ENCODE measurements at places on chromosomes 1 and 21.

- DNase-seq = no peak
These were observed 8.3 kb upstream of the KIAA0040 start for GRCh38 chr1:175200678-175201521.

DNA sequence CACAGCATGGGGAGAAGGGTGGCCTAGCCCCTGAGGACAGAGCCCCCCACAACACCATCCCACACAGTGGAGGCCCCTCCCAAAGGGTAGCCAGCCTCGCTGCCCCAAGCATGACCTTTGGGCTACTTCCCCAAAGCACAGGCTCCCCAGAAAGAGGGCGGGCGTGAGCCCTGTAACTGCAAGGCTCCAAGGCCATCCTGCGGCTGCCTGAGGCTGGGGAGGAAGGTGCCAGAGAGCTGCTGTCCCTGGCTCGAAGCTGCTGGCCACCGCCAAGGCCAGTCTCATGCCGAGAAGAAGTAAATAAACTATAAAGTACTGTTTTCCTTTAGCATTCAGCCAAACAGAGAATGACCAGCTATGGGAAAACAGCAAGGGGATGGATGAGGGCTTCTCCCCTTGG, 27.5 kb downstream of the UBASH3A start:
- no peak for DNase-seq

DNA sequence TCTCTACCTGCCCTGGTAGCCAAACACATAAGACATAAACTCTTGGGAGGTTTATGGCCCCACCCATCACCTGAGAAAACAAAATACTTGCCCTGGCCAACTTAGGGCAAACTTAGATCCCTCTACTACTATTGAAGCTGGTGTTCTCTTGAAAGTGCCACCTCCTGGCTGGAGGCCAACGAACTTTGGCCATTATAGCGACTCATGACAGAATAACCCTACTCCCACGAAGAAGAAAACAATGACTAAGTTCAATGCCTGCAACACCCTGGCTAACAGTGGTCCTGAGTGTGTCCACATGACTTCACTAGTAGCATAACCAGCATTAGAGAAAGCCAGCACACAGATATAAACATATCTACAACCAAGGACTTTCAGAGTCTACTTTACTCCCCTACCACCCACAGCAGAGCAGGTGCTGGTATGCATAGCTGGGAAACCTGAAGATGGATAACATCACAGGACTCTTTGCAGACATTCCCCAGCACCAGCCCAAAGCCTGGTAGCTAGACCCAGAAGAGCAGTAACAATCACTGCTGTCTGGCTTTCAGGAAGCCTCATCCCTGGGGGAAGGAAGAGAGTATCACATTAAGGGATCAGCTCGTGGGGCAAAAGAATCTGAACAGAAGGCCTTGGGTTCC, 81.0 kb downstream of the SLC30A10 start:
- DNase-seq = no peak

DNA sequence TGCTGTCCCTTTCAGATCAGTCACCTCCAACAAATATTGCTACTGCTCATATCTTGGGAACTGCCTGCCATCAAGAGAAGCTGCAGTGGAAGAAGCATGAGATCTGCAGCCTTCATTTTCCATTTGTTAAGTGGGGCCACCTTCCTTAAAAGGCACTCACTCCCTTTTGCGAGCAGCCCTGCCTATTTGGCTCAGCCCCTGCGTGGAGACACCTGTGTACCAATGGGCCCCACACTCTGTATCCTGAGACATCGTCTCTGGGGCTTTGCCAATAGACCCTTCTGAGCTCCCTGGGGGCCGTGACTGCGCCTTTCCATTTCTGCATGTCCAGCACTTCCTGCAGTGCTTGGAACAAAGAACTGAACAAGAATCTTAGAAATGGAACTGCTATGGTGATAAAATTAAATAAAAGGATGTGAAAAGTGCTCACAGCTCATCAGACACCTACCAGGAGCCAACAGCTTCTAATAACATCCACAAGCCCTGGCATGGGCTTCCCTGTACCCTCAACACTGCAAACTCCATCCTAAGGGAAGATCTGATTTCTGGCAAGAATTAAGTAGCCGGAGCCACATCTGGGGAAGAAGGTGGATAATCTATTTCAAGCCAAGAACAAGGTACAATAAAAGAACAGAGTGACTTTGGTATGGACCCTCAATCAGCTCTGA, 36.7 kb downstream of the PARP1 start:
- DNase-seq = no peak

GRCh38 chr1:236011641-236012040, 53.2 kb downstream of the NID1 start:
- no peak for DNase-seq

DNA sequence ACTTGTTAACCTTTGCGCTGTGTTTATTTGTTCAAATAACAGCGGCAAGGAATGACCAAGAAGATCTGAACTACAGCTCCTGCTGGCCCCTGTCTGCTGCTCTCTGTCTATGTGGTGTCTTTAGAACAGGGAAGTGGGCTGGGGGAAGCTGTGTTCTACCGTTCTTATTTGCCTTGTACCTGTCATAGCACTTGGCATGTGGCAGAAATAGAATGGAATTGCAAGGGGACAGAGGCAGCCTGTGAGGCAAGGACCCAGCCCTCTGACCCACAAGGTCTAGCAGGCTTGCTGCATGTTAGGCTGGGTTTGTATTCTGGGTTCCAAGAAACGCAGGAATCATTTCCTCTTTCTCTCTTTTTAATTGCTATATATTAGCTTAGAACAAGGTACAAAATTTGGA, 20.7 kb downstream of the HMGCS2 start:
- no peak for DNase-seq

DNA sequence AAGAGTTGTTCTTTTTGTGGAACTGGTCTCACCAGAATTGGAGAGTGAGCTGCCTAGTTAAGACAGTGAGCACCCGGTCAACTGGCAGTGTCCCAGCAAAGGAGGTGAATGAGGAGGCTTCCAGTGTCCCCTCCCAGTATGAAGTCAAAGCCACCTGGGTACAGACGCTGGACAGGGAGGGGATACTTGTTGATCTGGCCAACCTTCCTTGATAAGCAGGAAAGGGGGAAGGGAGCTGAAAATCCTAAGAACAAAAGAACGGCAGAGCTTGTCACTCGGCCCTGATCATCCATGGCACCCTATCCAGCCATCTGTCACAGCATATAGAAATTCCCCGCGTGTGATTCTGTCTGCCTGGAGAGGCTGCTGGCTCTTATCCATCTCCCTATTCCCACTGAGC, 91.5 kb downstream of the SSBP3 start:
- DNase-seq = no peak

DNA sequence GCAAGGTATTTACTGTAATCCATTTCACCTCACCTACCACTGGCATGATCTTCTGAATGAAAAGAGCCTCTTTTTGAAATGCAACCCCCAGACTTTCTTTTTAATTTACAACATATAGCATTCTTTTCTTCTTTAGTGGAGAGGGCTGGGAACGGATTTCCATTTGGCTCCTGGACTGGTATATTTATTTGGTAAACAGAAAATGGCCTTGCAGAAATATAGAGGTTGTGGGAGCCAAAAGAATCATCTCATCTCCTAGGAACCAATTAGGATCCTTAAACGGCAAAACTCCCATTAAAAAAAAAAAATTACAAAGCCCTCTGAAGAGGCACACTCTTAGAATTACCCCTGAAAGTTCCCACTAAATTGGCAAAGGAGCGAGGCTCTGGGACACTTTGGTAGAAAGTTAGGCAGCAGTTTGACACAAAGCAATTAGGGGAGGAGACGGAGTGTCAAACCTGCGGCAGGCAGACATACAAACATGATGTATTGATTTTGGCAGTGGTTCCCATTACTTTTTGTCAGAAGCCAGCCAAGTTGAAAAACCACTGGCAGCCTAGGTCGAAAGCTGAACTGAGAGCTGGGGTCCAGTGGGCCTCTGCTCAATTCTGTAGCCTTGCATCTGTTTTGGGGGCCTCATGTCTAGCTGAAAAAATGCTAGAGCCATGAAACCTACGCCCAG, 135.1 kb upstream of the MAGI3 start:
- no peak for DNase-seq

GRCh38 chr1:180255536-180256340, 25.7 kb downstream of the LHX4 start:
- DNase-seq = peak; percentile 51

DNA sequence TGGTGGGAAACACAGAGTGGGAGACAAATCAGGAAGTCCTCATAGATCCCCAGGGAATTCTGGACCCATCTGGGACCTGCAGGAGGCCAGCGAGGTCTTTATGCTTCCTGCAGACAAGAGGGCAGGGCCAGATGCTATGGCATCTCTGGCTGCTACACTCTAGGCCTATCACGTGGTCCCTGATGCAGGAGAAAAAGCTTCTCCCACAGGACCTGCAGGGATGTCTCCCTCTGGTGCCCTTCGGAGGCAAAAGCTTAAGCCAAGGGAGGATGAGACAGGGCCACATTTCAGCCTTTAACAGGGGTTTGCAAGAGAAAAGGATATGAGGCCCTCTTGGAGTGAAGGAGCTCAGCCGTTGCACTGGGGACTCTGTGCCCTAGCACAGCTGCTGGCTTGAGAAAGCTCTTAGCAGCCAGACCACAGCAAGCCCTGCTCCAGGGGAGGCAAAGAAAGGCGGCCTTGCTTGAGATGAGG, 243.0 kb downstream of the C1orf94 start:
- no peak for DNase-seq

DNA sequence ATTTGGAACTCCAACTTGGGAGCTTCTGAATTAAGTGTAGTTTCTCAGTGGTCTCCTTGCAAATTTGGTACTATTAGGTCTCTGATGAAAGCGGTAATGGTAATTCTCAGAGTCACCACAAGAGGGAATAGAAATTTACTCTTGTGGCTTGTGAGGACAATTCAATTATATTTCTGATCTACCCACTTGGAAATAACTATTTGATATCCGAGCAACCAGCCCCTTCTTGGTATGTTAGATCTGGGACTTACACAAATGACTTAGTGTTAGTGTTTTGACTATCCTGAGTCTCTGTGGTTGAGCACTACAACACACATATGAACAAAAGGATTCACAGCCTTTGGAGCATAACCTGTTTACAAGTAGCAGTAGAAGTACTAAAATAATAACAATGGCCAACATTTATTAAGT, 68.1 kb downstream of the RPS6KA1 start:
- DNase-seq = no peak

DNA sequence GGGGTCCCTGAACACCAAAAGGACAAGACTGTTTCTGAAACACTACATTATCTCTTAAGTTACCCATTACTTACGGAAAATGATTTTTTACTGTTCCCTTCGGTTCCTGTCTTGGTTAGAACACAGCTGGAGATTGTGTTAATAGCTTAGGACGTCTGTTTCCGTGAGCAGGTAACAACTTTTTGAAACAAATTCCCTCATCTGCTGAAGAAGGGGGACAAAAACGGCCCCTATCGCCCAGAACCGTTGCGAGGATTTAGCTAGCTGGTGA, 67.8 kb downstream of the SLC35A3 start:
- no peak for DNase-seq

- DNase-seq = no peak
These were observed 543.2 kb upstream of the CAMK1G start for GRCh38 chr1:209040351-209040750.

DNA sequence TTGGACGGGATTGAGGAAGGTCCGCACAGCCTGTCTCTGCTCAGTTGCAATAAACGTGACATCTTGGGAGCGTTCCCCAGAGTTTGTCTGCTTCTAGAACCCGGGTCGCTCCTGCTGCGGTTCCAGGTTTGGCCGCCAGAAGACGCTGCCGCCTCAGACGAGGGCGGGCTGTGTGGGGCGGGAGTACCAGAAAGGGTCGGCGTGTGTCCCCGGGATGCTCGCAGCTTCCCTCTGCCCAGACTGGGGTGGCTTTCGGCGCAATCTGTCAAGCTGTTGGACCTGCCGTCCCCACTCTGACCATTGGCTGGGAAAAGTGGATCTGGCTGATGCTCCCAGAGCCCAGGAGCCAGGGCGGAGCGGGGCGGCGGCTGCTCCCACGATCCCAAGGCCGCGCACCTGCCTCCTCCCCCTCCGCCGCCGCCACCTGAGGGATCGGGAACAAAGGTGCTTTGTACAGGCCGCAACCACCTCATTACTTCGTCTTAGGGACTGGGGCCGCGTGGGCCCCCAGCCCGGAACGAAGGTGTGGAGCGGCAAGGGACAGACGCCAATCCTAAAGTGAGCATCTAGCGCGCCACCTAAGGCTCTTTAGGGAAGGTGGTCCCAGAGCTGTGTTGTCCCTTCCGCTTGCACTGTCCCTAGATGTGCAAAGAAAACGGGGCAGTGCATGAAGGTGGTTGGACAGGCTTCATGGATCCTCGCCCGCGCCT, 683 bp upstream of the EFNA4 start:
- no peak for DNase-seq

- DNase-seq = no peak
These were observed 118.0 kb upstream of the MARK1 start for GRCh38 chr1:220409771-220410595.

GRCh38 chr1:78432016-78432415, 58.8 kb upstream of the PTGFR start:
- DNase-seq = no peak

- DNase-seq = no peak
These were observed 16.5 kb downstream of the CCDC30 start for GRCh38 chr1:42479621-42480020.

- DNase-seq = no peak
These were observed 48.3 kb downstream of the C1orf198 start for GRCh38 chr1:230819976-230820375.

- no peak for DNase-seq
These were observed 61.2 kb downstream of the ERI3 start for GRCh38 chr1:44293761-44294315.

DNA sequence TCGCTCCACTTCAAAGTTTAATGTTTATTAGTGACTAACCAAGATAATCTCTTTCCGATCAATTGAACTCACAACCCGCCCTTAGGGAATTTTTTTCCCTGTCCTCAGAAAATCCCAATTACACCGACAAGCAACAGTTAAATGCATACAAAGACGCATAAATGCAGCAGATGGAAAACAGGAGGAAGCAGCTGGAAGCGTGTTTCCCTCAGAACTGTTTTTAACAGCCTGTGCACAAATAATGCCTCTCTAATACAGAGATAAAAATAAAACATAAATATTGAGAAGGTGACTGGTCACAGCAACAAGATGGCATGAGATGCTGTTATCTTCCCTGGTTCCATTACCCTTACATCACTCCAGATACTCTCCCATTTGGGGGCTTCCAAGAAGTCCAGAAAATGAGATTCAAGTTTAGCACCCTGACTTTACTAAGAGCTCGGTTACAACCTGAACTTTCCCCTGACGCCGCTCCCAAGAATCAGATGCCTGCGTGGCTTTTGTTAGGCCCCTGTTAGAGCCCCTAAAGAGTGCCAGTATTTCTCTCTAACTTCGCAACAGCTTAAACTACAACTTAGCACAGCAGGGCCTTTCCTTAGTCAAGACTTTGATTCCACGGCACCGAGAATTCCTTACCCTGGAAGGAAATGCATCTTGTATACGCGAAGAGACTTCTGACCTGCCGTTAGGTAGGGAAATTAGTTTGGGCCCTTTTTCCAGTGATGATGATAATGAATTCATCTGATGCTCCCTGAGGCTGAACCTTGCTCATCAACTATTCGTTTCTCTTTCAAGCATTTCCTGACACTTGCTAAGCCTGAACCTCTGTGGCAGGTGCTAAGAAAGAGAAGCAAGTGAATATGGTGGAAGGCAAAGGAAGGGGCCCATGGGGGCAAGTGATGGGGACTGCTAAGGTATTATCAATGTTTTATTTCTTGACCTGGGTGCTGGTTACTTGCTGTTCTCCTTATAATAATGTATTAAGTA, 137.7 kb upstream of the SMYD2 start:
- DNase-seq = no peak

Measured in tibial artery (tissue), 4 donors.